ENCODE measurements at places on chromosomes 1 and 21. TPM values are rescaled to one million over a fixed set of nuclear protein-coding genes. Genes with fewer than 3 reads are reported as not detected.

- no peak overlapping the region for H3K27ac ChIP-seq
- H3K27me3 ChIP-seq: no peaks in the 10 kb centered on the region
- H3K36me3 ChIP-seq: no peaks in the 10 kb centered on the region
- DNase-seq: no peak
- no peak overlapping the region for H3K4me3 ChIP-seq
- H3K4me1 ChIP-seq: peaks cover 34% of the 10 kb centered on the region
Measured at GRCh38 chr1:225577241-225577640, 75.7 kb downstream of the ENAH start.

GRCh38 chr1:204429746-204430145 lies 18.1 kb upstream of the PPP1R15B start:
- no peaks in the 10 kb centered on the region for H3K27me3 ChIP-seq
- peak overlapping the region; percentile 62 for H3K27ac ChIP-seq
- H3K4me3 ChIP-seq: no peak overlapping the region
- DNase-seq: no peak
- peaks cover 43% of the 10 kb centered on the region for H3K4me1 ChIP-seq
- H3K36me3 ChIP-seq: peaks cover 34% of the 10 kb centered on the region

C4BPA gene
- 0.71 TPM for total RNA-seq

FCGR1A gene
- 15.8 TPM for total RNA-seq

DNA sequence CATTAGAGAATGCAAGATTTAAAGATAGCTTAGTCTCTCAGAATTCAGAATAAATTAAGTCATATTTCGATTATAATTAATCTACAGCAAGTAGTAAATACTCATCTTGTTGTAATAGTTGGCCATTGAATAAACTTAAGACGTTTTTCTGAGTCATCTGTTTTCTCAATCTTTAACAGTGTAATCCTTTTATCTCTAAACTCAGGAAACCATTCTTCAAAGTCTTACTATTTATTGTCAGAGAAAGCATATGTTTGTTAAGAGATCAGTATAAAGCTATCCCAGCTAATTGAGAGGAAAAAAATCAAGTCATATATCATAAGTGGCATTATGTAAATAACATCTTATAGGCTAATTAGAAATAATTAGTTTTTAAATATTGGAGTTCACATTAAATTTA lies 201.2 kb upstream of the ADAMTS5 start:
- H3K27ac ChIP-seq: no peak overlapping the region
- H3K27me3 ChIP-seq: no peaks in the 10 kb centered on the region
- peaks cover 2% of the 10 kb centered on the region for H3K4me1 ChIP-seq
- no peaks in the 10 kb centered on the region for H3K36me3 ChIP-seq
- DNase-seq: no peak

GRCh38 chr1:8411803-8412182 lies 93.9 kb downstream of the SLC45A1 start:
- H3K4me1 ChIP-seq: peaks cover 97% of the 10 kb centered on the region
- no peak for DNase-seq
- peaks cover 9% of the 10 kb centered on the region for H3K36me3 ChIP-seq
- peak overlapping the region; percentile 67 for H3K27ac ChIP-seq
- peak overlapping the region; percentile 55 for H3K4me3 ChIP-seq

DNA sequence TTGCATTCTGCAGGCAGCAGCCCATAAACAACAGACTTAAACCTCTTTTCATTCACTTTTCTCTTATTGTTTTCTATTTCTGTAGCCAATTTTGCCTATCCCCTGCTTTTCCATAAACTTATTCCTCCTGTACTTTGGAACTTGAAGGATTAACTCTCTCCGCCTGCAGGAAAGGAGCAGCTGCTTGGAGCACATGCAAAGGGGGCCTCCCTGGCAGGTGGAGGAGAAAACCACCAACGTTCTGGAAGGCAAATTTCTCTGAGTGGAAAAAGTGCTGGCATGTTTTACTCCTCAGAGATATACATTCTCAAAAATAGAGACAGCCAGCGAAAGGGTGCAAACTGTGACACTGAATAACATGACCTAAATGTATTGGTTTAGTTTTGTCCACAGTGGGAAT lies 33.6 kb downstream of the RGS21 start:
- no peaks in the 10 kb centered on the region for H3K36me3 ChIP-seq
- H3K4me1 ChIP-seq: no peaks in the 10 kb centered on the region
- H3K27ac ChIP-seq: no peak overlapping the region
- no peak overlapping the region for H3K4me3 ChIP-seq
- no peaks in the 10 kb centered on the region for H3K27me3 ChIP-seq

DNA sequence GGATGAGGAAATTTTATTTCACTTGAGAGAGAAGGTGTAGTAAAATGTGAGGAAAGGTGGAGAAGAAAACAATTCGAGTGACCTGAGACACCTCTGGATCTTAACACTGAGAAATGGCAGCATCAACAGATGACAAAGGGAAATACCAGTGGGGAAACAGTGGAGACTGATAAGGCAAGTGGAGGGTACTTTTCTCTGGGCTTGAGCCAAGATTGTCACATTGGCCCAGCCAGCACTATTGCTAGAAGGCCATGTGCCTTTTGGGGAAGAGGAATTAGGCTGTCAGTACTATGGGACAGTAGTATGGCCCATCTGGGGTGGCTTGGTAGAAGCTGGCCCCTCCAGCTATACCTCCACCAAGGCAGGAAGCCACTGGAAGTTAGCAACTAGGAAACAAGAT lies 8.4 kb downstream of the SYPL2 start:
- H3K27me3 ChIP-seq: no peaks in the 10 kb centered on the region
- no peak overlapping the region for H3K27ac ChIP-seq
- no peak overlapping the region for H3K4me3 ChIP-seq
- peaks cover 3% of the 10 kb centered on the region for H3K36me3 ChIP-seq
- DNase-seq: no peak

DNA sequence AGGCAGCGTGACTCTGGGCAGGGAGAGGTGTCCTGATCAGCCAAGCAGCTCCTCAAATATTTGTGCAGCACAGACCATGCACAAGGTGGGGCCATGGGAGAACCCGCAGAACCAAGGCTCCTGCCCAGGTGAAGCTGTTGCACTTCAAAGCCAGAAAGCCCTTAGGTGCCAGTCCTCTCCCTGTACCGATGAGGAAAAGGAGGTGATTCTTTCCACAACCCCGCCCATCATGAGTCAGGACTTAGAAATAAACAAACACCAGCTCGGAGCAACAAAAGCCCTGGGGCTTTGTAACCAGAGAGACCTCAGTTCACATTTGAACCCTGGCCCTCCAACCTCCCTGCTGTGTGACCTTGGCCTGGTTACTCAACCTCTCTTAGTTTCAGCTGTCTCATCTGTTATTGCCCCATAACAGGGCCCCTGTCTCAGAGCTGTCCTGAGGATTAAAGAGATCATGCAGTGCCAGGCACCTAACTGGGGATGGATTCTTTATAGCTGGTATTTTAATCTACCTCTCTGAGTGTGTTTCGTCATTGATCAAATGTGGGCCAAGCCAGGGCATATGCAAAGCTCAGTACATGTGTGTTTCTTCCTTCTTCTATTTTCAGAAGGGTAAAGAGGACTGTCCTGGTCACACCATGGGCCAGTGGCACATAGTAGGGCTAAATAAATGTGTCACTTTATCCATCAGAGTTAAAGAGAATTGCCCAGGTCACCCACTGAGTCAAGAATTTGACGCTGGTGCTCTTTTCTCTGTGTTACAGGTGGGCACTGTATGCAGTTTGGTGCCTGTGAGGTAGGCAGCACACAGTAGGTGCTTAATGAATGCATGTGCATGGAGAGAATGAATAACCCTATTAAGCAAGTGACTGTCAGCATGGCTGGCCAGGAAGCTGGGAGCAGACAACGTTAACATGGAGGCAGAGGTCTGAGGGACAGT lies 1.4 kb downstream of the LDLRAD1 start:
- H3K27ac ChIP-seq: no peak overlapping the region
- no peaks in the 10 kb centered on the region for H3K36me3 ChIP-seq
- no peaks in the 10 kb centered on the region for H3K4me1 ChIP-seq

GRCh38 chr1:170460001-170460400 lies 72.0 kb upstream of the GORAB start:
- no peak overlapping the region for H3K4me3 ChIP-seq
- peaks cover 22% of the 10 kb centered on the region for H3K4me1 ChIP-seq
- no peaks in the 10 kb centered on the region for H3K36me3 ChIP-seq
- peak overlapping the region; percentile 51 for H3K27ac ChIP-seq
- DNase-seq: no peak

- H3K4me1 ChIP-seq: no peaks in the 10 kb centered on the region
- no peak overlapping the region for H3K27ac ChIP-seq
- no peak overlapping the region for H3K4me3 ChIP-seq
- DNase-seq: no peak
Measured at GRCh38 chr1:213394837-213395236, 343.8 kb downstream of the RPS6KC1 start.

GRCh38 chr1:60998786-60999185 lies 83.6 kb upstream of the NFIA start:
- DNase-seq: no peak
- H3K4me1 ChIP-seq: no peaks in the 10 kb centered on the region
- no peak overlapping the region for H3K4me3 ChIP-seq
- peak overlapping the region; percentile 44 for H3K27ac ChIP-seq

RRP1 gene
- total RNA-seq: 21.3 TPM

UMODL1 gene
- not detected for total RNA-seq

DNA sequence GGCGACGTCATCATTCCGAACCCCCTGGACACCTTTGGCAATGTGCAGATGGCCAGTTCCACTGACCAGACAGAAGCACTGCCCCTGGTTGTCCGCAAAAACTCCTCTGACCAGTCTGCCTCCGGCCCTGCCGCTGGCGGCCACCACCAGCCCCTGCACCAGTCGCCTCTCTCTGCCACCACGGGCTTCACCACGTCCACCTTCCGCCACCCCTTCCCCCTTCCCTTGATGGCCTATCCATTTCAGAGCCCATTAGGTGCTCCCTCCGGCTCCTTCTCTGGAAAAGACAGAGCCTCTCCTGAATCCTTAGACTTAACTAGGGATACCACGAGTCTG lies 10.0 kb downstream of the PROX1 start:
- no peaks in the 10 kb centered on the region for H3K36me3 ChIP-seq
- H3K4me3 ChIP-seq: no peak overlapping the region

DNA sequence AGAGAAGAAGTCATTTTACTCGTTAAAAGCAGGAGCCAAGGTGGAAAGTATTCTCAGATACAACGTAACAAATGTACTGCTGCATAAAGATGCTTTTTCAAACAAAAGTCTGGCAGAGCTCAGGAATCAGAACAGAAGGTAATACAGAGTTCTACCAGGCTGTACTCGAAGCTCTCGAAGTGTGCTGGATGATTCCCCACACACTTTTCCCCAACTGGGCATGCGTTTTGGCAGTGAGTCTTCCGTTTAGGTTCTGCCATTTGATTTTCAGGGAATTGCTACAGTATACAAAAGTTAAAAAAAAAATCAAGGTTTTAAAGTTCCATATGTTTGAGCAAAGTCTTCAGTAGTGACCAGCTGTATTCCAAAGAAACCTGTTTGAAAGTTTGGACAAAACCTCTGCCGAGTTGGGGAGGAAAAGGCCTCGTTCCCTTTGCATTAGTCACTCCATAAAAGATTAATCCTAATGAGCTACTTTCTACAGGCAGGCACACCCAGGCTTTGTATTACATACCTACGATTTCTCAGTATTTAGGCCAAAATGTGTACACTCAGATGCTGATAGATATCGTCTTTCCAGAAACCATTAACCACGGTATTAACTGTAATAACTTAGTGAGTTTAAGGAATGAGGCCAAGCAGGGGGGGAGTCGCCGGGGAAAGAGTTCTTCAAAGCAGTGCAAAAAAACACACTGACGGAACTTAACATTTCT lies 477.1 kb downstream of the LMO4 start:
- no peak for DNase-seq
- H3K27me3 ChIP-seq: no peaks in the 10 kb centered on the region
- H3K4me3 ChIP-seq: peak overlapping the region; percentile 60
- no peaks in the 10 kb centered on the region for H3K36me3 ChIP-seq

- H3K4me3 ChIP-seq: no peak overlapping the region
- H3K27me3 ChIP-seq: no peaks in the 10 kb centered on the region
- no peaks in the 10 kb centered on the region for H3K36me3 ChIP-seq
- no peak overlapping the region for H3K27ac ChIP-seq
- peaks cover 15% of the 10 kb centered on the region for H3K4me1 ChIP-seq
Measured at GRCh38 chr1:41557751-41558455, 73.4 kb upstream of the EDN2 start.

- H3K4me3 ChIP-seq: peak overlapping the region; percentile 46
- H3K27ac ChIP-seq: no peak overlapping the region
- H3K27me3 ChIP-seq: no peaks in the 10 kb centered on the region
Measured at GRCh38 chr21:42923553-42924432, 1.6 kb downstream of the ERVH48-1 start.

GRCh38 chr21:46265736-46266525 lies 19.5 kb downstream of the MCM3AP start:
- DNase-seq: no peak
- H3K36me3 ChIP-seq: peaks cover 71% of the 10 kb centered on the region
- no peaks in the 10 kb centered on the region for H3K27me3 ChIP-seq
- H3K4me3 ChIP-seq: no peak overlapping the region
- no peaks in the 10 kb centered on the region for H3K4me1 ChIP-seq

DNA sequence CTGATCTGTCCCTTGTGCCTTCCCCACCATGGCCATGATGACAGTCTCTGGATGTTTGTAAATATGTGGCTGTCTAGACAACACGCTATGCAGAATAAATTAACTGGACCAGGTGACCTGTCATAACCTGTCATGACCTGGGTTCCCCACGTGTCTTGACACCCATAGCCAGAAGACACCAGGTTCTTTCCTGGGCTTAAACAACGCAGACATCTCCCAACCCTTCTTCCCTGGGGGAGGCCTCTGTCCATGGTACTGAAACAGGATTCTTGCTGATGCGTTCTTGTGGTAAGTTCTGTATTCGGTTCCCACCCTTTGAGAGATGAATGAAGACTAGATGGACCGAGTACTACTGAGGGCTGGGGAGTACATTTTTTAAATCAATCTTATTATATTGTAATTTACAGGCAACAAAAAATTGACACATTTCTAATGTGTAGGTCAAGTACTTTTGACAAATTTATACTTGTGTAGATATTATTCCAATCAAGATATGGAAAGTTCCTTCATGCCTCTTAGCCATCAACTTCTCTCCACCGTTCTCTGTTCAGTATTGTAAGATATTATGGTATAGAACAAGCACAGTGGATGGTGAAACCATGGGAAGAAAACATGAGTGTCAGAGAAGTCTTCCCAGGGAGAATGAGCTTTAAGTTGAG lies 738.8 kb downstream of the PTPRU start:
- no peak overlapping the region for H3K4me3 ChIP-seq
- no peaks in the 10 kb centered on the region for H3K4me1 ChIP-seq
- DNase-seq: no peak
- no peak overlapping the region for H3K27ac ChIP-seq

- H3K4me3 ChIP-seq: no peak overlapping the region
- no peak overlapping the region for H3K27ac ChIP-seq
- no peaks in the 10 kb centered on the region for H3K4me1 ChIP-seq
- H3K27me3 ChIP-seq: no peaks in the 10 kb centered on the region
- no peaks in the 10 kb centered on the region for H3K36me3 ChIP-seq
- no peak for DNase-seq
Measured at GRCh38 chr1:221829327-221830015, 87.6 kb upstream of the DUSP10 start.

- no peak overlapping the region for H3K27ac ChIP-seq
- peaks cover 7% of the 10 kb centered on the region for H3K4me1 ChIP-seq
- no peaks in the 10 kb centered on the region for H3K27me3 ChIP-seq
- no peak overlapping the region for H3K4me3 ChIP-seq
- DNase-seq: no peak
- no peaks in the 10 kb centered on the region for H3K36me3 ChIP-seq
Measured at GRCh38 chr1:116495535-116495934, 75.3 kb downstream of the CD58 start.

All from thoracic aorta (tissue), 2 donors.